Mammary epithelial cell (primary cell): ENCODE measurements at places on chromosomes 7 and 10.

DNA sequence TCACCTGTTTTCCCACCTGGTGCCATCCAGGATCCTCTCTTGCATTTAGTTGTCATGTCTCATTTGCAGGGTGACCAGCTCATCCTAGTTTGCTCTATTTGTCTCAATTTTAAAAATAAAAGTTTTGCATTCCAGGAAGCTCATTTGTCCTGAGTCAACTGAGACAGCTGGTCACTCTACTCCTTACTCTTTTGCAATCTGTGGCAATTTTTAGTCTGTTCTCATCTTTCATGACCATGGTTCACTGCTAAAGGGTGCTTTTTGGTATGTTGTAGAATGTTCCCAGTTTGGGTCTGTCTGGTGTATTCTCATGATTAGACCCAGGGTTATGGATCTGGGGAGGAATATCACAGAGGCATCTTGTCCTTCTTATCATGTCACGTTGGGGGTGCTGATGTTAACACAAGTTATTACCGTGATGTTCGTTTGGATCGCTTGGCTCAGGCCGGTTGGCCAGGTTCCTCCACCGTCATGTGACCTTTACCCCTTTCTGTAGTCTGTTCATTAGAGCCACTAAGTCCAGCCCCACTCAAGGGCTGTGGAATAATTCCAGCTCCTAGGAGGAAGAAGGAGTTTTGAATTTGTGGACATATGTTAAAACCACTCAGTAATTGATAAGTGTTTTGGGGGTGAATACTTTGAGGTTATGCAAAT is 103.3 kb upstream of the IGFBP3 start:
- DNase-seq: no peak

DNA sequence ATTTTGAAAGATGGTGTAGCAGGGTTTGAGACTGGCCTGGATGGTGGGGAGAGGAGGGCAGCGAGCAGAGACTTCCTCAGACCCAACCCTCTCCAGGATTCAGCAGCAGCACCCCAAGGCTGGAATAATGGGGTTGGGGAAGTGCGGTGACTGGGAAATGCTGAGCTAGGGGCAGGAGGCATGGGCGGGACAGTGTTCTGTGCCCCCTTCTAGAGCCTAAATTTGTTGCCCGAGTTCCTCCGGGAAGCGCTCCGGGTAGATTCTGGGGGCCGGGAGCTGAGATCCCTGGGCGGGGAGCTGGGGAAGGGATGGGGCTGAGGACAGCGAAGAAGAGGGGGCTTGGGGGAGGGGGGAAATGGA is at the start of gene CHAT:
TSS of gene CHAT (plus strand) at position 156 of the 360 bp plus-strand sequence. CDS start at position 309, 153 bp downstream.
- DNase-seq: no peak

DNA sequence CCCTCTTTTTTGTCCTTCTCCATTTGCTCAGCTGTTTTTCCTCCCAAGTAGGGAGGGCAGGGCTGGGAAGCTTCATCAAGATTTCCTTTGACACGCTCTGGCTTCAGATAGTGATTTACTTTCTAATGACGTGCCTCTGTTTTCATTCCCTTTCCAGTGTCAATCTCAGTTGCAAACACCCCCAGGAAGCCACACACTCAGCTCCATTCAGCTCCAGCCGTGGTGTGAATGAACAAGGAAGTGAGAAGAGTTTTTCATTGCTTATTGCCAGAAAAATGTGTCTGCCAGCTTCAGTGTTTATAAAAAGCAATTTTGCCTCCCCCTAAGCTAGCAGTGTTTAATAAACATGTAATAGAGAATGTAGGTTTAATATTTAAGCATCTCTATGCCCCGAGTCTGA is 108.7 kb upstream of the DPP6 start:
- no peak for DNase-seq

- no peak for DNase-seq
Observed at GRCh38 chr10:91884536-91884935, 24.8 kb downstream of the FGFBP3 start.

DNA sequence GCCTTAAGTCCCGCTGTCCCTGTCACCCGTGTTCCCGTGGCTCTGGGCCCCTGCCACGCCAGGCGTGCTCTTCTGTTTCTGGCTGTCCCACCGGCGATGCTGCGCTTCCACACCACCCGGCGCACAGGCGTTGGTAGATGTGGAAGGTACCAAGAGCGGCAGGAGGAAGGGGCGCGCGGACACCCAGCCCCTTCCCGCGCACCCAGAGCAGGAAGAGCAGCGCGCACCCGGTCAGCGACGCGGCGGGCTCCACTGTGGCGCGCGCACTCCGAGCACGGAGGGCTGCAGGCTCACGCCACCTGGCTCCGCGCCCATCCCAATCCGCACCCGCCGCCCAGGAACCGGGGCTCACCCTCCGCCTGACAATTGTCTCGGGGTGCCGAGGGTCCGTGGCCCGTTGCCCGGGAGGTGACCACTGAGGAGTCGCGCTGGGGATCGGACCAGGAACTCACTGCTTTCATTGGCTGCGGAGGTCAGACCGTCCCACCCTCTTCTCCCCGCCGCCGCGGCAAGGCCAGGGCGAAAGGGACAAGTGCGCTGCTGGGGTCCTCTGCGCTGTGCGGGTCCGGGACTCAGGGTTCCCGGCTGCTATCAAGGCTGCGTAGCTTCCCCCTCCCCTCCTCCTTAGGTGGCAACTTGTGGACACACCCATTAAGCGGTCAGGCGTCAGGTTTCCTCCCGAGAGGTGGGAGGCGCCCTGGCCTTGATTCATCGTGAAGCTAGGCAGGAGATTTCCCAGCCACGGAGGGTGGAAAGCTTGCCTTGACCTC is 121.6 kb upstream of the ZNF92 start:
- DNase-seq: peak; percentile 61

- no peak for DNase-seq
Observed at GRCh38 chr10:113292086-113292485, 260.8 kb upstream of the HABP2 start.

DNA sequence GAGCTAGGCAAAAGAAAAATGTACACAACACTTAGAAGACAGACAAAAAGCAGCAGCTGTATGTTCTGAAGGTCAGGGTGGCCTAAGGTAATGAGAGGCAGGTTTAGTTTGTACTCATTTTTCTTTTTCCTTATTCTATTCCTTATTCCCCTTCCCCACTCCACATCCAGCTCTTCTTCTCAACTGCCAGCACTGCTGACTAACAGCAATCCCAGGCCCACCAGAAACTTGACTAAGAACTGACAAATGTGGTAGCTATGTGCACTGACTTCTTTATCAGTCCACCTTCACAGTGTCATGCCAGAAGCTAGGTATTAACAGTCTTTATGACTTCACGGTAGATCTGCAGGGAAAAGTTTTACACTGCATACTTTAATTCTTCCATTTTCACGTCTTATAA is 6.1 kb downstream of the COPG2 start:
- no peak for DNase-seq

DNA sequence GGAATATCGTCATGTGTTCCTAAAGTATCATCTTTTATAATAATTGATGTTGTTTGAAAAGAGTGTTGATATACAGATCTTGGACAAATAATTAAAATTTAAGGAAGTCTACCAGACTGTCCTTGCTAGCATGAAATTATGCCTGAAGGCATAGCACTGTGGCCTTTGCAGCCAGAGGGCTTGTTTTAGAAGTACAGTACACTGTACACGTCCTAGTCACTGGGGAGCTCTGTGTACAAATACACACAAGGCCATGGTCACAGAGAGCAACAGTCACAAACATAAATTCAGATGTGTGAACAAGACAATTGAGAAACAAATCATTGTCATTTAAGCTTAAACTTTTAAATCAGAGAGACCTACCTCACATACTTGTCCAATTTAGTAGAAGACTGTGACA is 133.0 kb downstream of the KIAA1217 start:
- DNase-seq: no peak

- no peak for DNase-seq
Observed at GRCh38 chr7:132485600-132486273, 90.5 kb downstream of the PLXNA4 start.

DNA sequence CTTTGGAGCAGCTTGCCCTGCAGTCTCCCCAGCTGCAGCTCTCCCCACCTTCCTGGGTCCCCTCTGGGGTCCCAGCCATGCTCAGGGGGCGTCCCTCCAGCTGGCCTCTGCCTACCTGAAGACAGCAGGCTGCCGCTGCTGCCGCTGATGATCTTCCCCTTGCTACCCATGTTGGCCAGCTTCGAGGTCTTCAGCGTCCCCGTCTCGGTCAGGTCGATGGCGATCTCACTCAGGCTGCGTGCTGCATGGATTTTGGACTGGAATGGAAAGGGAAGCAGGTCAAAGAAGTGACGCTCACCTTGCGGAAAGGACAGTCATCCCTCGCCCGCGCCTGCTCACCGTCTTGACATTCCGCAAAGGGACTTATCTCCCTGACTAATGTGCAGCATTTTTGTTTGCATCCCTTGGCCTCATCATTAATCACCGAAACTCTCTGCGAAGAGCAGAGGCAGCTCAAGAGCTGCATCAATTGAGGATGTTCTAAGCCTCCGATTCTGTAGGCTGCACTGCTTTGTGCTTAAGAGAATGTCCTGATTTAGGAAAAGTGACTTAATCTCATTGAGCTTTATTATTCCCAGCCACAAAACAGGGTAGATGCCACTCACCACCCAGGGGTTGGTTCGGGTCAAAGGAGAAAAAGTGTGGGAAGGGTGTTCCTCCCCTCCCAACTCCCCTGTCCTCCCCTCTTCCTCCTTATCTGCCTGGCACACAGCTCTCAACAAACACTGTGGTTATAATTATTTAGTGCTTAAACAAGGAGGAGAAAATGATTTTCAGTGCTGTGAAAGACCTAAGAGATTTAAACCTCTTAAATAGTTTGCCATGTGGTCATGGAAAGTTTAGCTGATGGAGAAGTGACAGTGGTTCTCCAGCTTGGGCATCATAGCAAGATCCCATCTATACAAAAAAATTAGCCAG is 107.3 kb downstream of the PRPF18 start:
- DNase-seq: no peak

- no peak for DNase-seq
Observed at GRCh38 chr10:14477408-14477710, 146.6 kb upstream of the FRMD4A start.

DNA sequence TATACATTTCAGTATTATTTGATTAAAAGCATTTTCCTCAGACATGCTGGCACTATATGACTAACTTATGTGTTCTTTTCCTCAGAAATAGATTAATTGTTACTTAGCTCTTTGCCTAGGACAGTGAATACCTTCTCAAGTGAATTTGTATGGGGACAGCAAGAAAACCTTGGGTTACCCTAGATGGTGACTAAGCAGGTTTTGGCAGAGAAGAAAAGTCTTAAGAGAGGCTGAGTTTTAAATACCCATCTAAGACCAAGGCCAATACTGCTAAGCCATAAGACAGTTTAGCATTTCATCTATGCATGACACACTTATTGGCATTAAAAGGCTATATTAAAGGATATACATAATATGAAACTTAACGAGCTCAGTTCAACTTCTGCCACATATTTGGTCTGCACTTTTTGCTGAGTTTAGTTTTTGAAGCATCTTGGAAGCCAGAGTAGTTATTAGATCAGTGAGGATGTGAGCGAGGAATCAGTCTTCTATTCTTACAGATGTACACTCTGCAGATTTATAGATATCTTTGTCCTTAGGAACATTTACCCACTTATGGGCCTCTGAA is 54.6 kb upstream of the FAM3C start:
- no peak for DNase-seq

DNA sequence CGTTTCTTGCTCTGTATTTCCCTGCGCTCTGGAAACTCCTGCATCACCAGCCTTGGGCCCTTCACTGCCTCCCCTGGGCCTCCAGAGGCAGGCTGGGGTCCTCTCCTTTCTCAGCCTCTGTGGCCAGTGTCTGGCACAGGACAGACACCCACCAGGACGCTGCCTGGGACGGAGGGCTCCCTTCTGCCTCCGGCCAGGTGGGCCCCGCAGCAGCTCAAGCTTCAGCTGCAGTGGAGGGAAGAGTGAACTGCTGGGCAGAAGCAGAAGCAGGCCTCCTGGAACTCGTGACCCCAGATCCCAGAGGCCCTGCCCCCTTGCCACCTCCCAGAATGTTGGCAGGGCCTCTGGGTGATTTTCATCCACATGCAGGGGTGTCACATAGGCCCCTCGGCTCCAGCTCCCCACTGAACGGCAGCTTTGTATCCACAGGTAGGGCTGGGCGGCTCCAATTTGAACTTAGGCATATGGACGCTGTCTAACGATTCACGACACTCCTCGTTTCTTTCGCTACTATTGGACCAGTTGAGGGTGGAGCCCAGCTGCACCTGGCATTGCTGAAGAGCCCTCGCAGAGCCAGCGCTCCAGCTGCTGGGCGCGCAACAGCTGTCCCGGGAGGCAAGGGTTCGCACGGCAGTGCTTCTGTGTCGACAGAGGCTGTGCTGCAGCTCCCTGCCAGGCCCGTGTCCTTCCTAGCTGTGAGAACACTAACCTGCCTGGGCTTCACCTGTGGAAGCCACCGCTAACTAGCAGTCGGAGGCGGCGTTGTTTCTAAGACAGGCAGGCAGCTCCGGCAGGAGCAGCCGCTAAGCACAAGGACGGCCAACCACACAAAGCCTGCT is 18.4 kb upstream of the GPR146 start:
- no peak for DNase-seq

DNA sequence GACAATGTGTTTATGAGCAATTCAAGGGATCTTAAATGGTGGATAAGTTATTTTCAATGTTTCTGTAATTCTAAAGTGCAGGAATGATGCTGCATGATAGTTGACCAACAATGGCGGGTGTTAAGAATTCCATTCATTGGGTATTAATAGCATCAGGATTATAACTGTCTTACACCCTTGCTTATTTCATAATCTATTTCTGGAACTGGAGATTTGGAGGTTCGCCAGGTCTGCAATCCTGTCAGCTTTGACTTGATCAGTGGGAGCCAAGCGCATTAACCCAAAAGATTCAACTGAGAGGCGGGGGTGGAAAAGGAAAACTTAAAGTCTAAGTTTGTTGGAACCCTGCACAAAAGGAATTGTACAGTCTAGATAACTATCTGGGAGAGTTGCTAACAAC is 114.9 kb upstream of the ZEB1 start:
- no peak for DNase-seq

DNA sequence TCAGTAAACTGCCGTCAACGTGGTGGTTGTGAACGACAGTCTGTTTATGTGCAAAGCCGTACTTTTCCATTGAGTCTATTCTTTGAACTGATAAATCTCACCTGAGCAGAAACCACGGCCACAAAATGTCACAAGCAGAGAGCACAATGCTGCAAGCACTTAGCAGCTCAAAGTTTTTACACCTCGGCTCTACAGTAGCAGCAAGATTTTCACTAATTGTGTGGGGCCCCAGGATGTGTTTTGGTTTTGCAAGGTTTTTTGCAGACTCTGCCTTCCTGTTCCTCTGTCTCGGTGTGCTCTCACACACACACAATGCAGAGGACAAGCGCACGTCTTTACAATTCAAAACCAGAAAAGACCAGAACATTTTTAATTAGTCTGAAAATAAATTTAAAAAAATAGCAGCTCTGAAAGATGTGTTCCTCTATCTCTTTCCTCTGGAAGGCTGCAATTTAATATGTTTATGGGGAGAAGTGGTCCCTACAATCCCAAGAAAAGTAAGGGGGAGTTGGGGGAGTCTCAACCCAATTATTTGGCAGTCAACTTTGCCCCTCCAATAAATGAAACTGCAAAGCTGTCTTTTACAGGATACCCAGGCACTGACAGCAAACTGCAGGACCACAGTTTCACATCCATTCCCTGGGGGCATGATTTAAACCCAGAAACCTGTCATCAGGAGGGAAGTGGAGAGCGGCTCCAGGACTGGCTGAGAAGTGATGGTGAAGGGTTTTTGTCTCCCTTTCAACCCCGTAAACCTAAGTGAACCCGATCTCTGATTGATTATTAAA is 73.8 kb upstream of the SFMBT2 start:
- DNase-seq: no peak

- no peak for DNase-seq
Observed at GRCh38 chr7:83640731-83641537, 8.0 kb downstream of the SEMA3E start.
